ENCODE measurements at places on chromosomes 2 and 18. TPM values are rescaled to one million over a fixed set of nuclear protein-coding genes. Genes with fewer than 3 reads are reported as not detected.

Gene BOLA3
- total RNA-seq, result 50.1 TPM

Gene KYNU
- total RNA-seq, result 0.64 TPM

Gene CTAGE1
- 0.43 TPM for total RNA-seq

Gene FSHR
- not detected for total RNA-seq

All from fibroblast of villous mesenchyme (primary cell).